ENCODE measurements at places on chromosomes 2 and 18.

DNA sequence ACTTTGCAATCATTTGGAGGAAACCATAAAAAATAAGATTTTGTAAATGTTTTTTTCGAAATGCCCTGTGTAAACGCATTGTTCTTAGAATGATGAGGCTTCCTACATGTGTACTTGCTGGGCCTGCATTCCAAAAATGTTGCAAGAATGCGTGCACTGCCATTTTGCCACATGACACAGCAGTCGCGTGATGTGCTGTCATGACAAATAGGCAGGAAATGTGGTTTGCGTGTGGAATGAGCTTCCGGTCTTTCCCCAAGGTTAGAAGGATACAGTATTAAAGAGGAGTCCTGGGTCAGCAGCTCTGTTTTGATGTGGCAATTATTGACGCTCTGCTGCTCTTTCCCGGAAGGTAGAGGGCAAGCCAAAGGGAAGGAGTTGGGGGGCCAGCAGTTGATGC lies 18.1 kb upstream of the SERPINB2 start:
- DNase-seq, result no peak

DNA sequence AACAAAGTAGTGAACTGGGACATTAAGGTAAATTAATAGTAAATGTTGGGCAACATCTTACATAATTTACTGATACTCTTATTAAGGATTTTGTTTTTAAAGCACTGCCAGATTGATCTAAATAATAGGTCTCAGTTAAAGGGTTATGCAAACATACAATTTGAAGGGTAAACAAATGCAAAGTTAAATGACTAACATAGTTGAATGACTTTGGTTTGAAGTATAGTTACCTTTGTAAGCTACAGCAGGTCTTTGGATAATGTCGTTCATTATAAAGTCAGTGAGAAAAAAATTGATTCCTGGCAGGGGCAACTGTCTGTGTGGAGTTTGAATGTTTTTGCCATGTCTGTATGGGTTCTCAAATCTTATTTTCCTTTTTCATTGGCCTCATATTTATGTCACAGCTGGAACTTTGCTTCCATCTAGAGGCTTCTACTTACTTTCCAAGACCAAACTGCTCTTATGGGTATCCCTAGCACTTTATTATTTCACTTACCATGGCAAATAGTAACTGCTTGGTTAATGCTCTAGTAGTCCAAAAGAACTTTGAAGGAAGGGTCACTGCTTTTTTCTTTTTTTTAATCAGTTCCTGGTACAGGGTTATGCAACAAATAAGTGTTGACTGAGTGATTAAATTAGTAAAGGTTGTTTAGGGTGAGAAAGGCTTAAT lies 107.8 kb downstream of the NBEAL1 start:
- DNase-seq, result no peak

DNA sequence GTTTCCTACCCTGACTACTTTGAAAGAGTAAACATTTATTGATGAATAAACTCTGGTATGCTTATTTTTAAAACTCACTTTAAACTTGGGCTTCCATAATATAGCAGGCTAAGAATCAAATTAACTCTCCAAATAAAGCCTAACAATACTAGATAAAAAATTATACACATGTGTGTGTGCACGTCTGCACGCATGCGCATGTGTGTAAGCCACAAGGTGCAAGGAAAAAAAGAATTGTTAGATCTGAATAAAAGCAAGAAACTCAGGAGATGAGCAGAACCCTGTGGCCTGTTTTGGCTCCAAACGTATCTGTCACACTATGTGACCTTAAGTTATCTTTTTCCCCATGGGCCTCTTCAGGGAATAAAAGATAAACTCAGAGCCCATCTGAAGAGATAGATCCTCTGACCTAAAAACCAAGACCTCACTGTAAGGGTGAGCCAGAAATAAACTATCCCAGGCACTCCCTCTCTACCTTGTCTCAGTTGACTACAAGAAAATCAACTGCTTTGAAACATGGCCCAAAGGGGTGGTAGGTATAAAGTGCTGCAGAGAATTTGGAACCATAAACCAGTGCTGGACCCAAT lies 6.3 kb downstream of the HDHD2 start:
- no peak for DNase-seq

DNA sequence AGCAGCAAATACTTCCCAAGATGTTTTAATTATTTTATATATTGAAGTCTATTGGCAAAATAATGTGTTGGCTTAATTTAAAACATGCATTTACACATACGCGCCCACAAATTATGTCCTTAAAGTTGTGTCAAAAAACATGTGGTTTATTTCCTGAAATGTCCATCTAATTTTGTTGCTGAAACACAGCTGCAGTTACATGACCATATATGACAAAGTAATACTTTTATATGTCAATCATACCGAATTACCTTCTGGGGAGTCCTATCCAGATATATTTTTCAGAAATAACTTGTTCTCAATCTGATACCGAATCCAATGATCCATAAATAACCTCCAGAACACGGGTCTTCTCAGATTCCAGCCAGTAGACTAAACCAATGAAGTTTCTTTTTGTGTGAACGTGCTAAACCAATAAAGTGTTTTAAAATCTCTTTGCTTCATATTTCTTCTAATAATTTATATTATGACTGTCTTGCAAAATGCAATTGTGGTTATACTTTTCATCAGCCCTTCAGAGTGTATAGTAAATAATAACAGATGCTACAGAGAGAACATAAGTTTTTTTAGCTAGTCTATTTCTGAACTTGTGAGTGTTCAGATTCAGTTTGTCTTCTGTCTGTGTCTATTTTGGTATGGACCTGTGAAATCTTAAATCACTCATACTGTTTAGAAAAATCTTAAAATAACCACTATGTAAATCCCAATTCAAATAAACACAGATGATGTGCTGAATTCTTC lies 2.4 kb downstream of the SCG2 start:
- DNase-seq, result no peak

DNA sequence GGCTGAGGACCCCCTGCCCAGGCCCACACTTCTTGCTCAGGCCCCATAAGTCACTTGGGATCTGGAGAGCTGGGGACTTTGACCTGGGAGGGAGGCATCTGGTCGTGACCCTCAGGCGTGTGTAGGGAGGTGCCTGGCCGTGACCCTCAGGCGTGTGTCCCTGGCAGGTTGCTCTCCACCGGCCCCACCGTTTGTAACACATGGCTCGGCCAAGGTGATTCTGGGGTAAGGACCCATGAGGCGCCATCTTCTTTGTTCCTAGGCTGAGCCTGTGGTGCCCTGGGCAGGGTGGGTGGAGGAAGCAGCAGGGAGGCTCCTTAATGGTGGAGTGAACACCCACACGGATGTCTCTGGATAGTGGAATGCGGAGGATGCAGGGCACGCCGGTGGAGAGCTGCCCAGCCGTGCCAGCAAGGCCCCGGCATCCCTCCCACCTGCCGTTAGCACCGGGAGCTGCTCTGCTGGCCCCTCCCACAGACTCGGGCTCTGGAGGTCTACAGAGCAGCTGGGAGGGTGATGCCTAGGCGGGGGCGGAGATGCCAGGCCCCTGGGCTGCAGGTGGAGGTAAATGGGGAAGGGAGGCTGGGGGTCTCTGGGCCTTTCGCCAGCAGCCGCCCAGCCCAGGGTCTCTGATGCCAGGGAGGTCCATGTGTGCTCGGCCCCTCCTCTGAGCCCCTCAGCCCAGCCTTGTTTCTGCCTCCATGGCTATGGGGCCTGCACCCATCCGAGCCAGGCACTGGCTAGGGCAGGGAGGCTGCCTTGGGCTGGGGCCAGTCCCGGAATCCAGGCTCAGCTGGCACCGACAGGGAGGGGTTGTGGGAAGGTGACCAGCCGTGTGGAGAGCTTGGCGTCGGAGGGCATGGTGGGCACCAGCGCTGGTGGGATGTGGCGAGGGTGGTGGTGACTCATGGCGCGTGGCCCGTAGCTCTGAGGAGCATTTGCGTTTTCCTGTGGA lies 1.1 kb upstream of the GAL3ST2 start:
- DNase-seq, result no peak

- DNase-seq, result no peak
Measured at GRCh38 chr2:37357530-37357929, 13.1 kb downstream of the QPCT start.

DNA sequence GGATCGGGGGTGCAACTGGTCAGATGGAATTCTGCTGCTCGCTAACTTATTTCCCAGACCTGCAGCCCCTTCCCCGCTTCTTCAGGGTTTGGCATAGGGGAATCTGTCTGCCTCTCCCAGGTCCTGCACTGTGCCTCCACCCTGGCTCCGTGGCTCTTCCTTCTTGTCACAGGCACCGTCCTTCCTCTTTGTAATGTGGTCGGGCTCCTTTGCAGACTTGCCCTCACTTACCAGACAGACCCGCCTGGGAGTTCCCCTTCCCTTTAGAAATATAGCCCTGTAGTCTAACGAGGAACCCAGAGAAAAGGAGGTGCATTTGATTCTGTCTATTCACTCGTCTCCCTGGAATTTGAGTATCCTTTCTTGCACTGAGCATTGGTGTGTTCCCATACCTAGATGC lies 63.9 kb upstream of the PAX8 start:
- no peak for DNase-seq

DNA sequence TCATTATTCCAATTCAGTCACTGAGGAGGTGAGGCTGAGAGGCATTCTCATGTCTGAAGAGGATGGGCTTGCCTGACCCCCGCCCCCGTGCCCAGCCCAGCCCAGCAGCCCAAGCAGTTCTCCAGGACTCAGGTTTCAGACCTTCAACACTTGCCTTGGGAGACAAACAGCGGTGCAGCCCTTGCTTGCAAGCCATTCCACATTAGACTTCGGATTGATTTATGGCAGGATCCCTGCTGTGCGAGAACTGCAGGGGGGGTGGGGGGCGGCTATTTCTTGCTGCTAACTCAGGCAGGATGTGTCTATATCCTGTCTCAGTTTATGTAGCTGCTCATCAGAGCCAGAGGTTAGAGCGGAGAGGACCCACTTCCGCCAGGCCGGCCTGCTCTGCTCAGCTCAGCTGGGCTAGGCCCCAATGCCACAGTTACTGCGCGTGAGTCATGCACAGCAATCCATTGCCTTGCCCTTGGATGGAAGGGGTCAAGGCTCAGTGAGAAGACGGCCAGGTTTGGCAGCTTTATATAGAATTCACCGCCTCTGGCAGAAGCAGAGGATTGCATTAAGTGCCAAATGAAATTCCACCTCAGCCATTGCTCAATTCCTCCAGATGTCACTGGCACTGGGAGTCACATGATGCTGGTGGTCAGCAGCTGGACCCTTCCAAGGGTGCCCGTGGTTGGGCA lies 1.8 kb downstream of the GYPC start:
- peak; percentile 65 for DNase-seq

DNA sequence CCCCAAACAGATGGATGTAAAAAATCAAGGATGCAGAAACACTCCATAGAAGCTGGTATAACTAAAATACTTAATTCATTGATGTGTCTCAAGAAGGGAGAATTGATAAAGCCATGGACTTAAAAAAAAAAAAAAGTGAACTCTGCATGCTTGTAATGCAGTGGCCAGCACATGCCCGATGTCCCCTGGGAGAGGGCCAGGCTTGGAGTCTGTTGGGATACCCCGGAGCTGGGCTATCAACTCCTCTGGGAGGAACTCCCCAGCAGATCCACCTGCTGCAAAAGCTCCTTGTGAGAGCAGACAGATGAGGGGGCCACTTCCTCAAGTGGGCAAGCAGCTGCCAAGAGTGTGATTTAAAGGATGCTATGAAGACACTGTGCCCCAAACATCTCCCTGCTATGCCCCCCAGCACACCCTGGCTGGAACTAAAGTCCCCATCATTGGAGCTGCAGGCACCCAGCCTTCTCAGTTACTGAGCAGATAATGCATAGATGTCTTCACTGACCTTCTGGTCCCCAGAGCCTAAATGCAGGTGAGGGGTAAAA lies 311.5 kb upstream of the ID2 start:
- DNase-seq, result no peak

GRCh38 chr18:61891271-61891670 lies 1.5 kb downstream of the RNF152 start:
- DNase-seq, result no peak

GRCh38 chr2:150142561-150142960 lies 344.9 kb downstream of the RND3 start:
- DNase-seq, result no peak

- DNase-seq, result no peak
Measured at GRCh38 chr2:469514-469913, 181.6 kb upstream of the ALKAL2 start.

GRCh38 chr2:197309691-197310231 lies 819 bp downstream of the ANKRD44 start:
- peak; percentile 44 for DNase-seq

DNA sequence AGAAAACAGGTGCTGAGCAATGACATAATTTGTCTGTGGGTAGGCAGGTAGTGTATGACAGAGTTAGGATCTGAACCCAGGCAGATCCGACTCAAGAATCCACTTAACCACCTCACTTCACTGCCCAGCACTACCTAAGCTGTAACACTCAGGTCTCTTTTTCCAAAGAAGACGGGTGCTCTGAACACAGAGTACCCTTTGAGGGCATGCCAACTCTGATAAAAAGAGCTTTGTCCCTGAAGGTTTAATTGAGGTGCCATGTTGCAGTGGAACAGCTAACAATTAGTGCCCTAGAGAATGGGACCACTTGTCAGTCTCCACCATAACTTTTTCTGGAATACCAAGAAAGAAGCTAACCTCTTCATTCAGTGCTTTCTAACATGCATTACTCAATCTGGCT lies 11.3 kb downstream of the ABHD3 start:
- no peak for DNase-seq

GRCh38 chr2:241110089-241110606 lies 8.1 kb upstream of the MTERF4 start:
- no peak for DNase-seq

GRCh38 chr2:172100935-172101820 lies 1.5 kb downstream of the DLX2 start:
- DNase-seq, result no peak

DNA sequence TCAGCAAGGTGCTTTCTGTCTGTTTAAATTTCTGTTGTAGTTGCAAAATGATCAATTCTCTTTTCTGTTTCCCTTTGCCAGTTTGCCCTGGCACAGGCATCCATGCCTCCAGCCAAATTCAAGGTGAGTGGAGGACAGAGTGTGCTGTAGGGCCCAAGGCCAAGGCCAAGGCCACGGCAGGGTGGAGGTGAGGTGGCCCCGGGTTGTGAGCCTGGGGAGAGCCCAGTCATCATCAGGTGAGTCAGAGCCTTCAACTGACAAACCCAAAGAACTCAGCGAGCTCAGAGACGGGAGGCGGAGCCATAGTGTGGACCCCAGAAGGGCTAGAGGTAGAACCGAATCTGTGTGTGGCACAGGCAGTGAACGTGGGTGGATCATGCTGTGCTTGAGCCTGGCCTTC lies 55.7 kb downstream of the BCL2L11 start:
- no peak for DNase-seq

Measured in activated T-helper 1 cell treated with Interleukin-2 at 50 U/mL for 16 hours (primary cell).